ENCODE measurements at places on chromosomes 4 and X. TPM values are rescaled to one million over a fixed set of nuclear protein-coding genes. Genes with fewer than 3 reads are reported as not detected.

Gene EVC
- total RNA-seq = 55.9 TPM

Gene VSIG1
- not detected for total RNA-seq

Gene ARMCX1
- 0.08 TPM for total RNA-seq

Gene FBXO8
- 13.1 TPM for total RNA-seq

Gene CXCL13
- not detected for total RNA-seq

Gene CPE
- not detected for total RNA-seq

Gene OR13H1
- not detected for total RNA-seq

Gene KCNE5
- total RNA-seq = 0.46 TPM

Gene MAGEC3
- total RNA-seq = not detected

Gene CENPVL3
- total RNA-seq = not detected

Gene ADGRA3
- 2.2 TPM for total RNA-seq

Gene DMP1
- total RNA-seq = not detected

Gene UCHL1
- total RNA-seq = 102 TPM

Gene SCD5
- total RNA-seq = 6.2 TPM

Gene NEIL3
- 7.9 TPM for total RNA-seq

Gene CYTL1
- total RNA-seq = not detected

Gene BMP3
- 1.2 TPM for total RNA-seq

Gene NFKB1
- total RNA-seq = 106 TPM

All from GM12878 (cell line).